ENCODE measurements at places on chromosomes 4 and X.

GRCh38 chrX:39982948-39983347 is 114.8 kb downstream of the BCOR start:
- DNase-seq, result no peak

DNA sequence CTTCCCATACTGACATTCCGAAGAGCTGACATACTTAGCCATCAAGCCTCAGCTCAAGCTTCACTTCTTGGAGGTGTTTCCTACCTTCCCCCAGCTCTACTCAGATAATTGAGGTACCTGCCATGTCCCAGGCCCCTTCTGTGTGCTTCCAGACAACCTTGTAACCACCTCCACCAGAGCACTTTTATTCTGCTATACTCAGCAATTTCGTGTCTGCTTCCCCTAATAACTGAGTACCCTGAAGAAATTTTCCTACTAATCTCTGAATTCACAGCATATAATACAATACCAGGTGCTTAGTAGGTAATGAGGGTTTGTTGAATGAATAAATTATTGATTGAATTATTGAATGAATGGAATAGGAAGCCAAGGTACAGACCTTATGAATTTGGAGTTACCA is 605.5 kb downstream of the MID1IP1 start:
- DNase-seq, result no peak

DNA sequence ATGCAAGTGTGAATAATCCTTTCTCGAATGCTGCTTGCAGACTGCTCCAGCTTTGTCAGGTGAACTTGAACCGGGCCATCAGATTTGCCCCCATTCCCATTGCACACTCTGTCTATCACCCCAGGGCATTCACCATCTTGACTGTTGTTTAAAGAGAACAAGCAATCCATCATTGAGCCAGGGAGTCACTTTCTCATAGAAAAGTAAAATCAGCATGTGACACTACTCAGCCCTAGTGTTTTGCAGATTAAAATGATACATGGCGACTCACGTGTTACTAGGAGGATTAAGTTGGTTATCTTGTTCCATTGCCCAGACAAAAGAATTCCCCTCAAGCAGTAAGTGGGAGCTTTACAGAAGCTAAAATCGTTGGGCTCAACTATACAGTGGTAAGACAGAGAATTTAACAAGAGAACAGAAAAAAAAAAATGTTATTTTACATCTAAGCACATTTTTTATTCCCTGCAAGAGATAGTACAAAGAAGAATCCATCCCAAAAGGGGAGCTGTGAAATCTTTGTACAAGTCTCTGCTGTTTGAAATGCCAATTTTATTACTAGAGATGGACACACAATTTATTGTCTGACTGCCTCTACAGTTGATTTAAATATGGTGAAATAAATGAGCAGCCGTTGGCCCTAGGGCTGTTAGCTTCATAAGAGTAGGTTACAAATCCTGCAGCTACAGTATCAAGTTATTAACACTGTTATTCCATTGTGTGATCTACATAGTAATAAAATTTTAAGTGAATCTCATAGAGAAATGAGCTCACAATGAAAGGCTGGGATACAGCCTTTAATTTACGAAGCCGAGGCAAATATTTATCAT is 67.5 kb downstream of the NEUROG2 start:
- no peak for DNase-seq

GRCh38 chrX:65582450-65583082 is 48.0 kb upstream of the LAS1L start:
- DNase-seq, result no peak

DNA sequence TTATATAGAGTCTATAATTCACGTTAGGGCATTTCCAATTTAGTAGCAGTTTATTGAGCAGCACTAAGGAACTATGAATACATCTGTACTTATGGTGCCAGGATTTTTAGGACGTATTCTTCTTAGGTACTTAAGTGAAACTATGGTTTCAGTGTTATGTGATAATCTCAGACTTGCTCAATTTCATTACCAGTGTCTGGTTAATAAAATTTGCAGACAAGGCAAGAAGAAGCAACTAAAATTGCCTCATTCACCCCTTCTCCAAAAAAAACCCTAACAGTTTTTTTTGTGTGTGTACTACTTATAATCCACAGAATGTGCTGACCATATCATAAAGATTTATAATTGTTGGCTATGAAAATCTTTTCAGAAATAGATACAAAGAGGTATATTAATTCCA is 6.0 kb upstream of the CXCL10 start:
- DNase-seq, result no peak

DNA sequence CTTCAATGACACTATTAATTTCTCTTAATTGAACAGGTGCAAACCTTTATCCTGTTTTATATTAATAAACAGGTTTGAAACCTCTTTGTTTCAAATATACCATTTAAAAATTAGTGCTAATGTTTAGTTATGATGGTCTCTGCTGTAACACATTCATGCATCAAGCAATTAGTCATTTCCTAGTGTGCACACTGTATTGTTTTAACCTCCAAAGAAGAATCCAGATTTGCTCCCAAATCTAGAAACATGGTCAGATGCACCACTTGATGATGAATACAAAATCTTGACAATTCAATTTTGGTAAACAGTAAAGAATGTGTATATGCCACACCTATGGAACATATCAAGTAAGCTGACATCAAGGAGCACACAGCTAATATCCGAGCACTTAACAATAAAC is 157.1 kb downstream of the TRIML1 start:
- DNase-seq, result no peak

GRCh38 chr4:182925298-182925757 is 8.1 kb upstream of the DCTD start:
- DNase-seq, result no peak

- no peak for DNase-seq
Measured at GRCh38 chrX:120559804-120560203, 958 bp downstream of the CUL4B start.

DNA sequence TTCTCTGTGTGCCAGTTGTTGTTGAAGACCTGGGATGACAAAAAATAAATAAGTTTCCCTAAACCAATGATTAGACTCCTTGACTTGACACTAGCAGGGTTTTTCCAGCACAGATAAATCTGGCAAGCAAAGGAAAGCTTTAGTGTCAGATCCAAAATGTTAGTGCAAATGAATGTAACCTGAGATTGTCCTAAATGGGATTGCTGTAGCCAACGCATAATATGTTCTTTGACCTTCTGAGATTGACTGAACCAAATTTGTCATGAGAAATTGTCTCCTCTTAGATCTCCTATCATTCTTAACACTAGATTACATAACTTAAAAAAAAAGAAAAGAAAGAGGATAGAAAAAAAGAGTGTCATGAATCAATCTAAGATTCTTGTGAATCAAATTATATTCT is 196.5 kb downstream of the RELL1 start:
- no peak for DNase-seq

- DNase-seq, result no peak
Measured at GRCh38 chrX:120647127-120647526, 17.3 kb upstream of the C1GALT1C1 start.

DNA sequence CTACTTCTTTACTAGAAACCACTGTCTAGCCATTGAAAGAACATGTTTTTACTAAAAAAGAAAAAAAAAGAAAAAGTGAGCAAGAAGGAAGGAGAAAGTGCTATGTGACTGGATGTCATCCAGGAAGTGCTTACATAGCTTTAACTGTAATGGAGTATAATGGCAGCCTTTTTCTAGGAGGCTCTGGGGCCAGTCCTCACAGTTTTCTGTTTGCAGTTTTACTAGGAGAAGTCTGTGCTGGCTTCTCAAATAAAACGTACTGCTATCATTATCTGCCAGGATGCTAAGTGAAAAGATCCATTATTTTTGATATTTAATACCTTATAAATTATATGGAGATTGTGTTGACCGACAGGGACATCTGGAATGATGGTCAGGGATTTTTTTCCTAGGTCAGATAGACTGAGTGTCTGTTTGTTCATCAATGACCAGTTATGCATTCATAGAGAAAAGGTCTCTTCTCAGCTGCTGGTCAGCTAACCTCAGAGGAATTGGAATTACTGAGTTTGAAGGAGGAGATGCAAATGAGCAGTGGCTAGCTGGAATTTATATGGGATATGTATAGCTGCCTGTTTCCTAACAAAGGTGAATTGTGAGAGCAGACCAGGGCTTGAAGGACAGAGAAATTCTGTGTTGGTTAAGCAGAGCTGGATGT is 21.7 kb downstream of the LPAR4 start:
- DNase-seq, result no peak

GRCh38 chr4:67558493-67558892 is at the start of gene STAP1:
Gene STAP1 (plus strand): TSS chr4:67558727. CDS start chr4:67558810, 83 bp downstream.
- DNase-seq, result no peak

DNA sequence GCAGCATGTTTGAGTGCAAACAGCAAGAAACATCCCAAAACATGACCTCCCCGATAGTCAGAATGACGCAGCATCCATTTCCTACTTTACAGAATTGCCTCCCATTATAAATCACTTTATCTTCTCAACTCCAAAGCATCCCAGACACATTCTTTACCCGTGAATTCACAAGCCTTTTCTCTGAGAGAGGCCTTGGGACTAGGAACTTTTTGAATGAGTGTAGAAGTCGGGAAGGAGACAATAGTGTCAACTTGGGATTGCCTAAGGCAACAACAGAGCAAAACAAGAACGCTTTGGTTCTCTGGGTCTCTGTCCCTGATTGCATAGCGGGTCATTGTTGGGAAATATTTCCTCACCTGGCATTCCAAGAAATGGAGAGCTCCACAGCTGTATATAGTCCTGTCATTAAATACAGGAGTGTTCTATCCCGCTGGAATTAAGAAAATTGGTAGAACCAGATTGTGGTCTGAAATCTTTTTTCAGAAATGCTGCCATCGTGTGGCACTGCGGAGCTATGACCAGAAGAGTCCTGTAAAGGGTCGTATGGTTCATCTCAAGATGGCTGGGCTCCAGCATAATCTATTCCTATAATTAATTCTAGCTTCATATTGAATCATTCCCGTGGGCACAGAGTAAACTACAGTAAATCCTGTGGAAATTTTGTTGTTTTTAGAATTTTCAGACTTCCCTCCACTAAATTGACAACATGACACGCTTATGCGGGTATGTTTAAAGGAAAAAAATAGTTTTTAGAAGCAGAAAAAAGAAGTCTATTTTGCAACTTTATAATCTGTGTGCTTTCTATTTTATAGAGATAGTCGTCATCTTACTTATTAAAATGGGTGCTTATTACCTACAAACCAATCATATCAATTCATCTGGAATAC is 2.0 kb upstream of the SPP1 start:
- no peak for DNase-seq

DNA sequence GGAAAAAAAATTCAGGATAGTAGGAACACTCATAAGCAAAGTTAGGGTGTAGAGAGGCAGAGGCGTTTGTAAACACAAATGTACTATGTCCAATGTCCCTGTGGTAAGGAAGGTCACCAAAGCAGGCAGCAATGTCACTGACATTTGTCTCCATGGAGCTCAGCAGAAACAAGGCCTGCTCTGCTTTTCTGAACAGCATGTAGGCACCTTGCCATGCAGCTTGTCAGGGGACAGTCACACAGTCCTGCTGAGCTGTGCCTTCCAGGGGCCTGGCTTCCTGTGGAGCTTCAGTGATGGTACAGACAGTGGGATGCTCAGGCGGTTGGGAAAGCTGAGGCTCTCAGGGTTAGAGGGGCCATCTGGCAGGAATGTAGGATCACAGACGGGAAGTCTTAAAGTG is 74.5 kb upstream of the HS3ST1 start:
- DNase-seq, result no peak

- DNase-seq, result no peak
Measured at GRCh38 chr4:10121568-10122208, 5.1 kb upstream of the WDR1 start.

- no peak for DNase-seq
Measured at GRCh38 chrX:104522386-104522785, 43.6 kb upstream of the IL1RAPL2 start.

DNA sequence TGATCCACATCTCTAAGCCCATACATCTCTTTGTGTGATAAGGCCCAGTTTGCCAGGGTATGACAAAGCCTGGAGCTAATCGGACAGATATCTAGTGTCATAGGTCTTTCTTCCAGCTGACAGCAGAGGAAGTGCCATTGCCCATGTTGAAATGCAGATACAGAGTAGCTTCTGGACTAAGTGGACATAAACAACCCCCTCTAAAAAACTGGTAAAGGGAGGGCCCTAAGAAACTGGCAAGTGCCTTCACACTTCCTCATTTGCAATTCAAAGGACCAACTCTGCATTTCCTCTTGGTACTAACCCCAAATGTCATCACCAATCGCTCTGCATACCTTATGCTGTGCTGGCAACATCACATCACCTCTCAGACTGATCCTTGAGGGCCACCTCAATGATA is 20.8 kb downstream of the ARHGEF6 start:
- DNase-seq, result no peak

GRCh38 chrX:147894366-147894963 is 17.3 kb upstream of the FMR1 start:
- no peak for DNase-seq

- DNase-seq, result no peak
Measured at GRCh38 chrX:131271826-131272225, 17.3 kb downstream of the IGSF1 start.

GRCh38 chrX:362351-362750 is 24.4 kb downstream of the PPP2R3B start:
- DNase-seq, result no peak
